Transverse colon (tissue), 4 donors: ENCODE measurements at places on chromosomes 1 and 21.

DNA sequence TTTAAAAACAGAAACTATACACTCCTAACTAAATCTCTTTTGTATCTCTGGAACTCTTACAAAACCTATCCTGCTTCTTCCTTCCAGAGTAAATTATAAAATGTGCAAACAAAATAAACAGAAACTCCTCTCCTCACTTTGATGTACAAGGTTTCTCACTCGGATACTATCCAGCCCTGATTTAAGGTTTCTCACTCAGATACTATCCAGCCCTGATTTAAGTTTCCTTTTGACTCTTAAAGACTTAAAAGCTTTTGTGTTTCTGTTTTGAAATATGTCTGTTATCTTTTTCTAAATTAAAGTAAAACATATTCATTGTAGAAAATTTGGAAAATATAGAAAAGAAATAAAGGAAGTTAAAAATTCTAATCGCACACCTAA, 132.5 kb downstream of the CRB1 start:
- H3K27me3 ChIP-seq = no peaks in the 10 kb centered on the region
- no peaks in the 10 kb centered on the region for H3K4me1 ChIP-seq
- no peak for DNase-seq
- no peak overlapping the region for H3K27ac ChIP-seq
- H3K4me3 ChIP-seq = no peak overlapping the region

DNA sequence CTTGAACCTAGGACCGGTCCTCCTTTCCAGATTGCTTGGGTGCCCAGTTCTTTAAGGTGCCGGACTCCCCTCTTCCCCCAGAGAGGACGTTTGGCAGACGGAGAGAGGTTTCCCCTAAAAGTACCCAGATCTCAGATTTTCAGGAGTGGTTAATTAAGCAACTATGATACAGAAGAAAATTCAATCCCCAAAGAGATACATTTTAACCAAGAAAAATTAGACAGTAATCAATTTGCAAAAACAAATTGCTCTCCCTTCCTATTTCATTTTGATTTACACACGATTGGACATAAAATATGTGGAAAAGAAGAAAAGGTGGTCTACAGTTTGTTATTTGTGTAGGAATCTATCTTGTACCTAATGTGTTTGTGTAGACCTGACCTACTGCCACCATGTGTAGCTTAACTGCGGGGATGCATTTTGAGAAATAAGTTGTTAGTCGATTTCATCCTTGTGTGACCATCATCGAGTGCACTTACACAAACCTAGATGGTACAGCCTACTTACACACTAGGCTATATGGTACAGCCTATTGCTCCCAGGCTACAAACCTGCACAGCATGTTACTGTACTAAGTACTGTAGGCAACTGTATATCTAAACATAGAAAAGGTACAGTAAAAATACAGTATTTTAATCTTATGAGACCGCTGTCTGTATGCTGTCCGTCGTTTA, 755 bp downstream of the RPAP2 start:
- H3K36me3 ChIP-seq = peaks cover 11% of the 10 kb centered on the region
- DNase-seq = no peak
- H3K27ac ChIP-seq = peak overlapping the region; percentile 95
- peak overlapping the region; percentile 48 for H3K4me3 ChIP-seq
- H3K4me1 ChIP-seq = peaks cover 14% of the 10 kb centered on the region
- H3K27me3 ChIP-seq = no peaks in the 10 kb centered on the region

DNA sequence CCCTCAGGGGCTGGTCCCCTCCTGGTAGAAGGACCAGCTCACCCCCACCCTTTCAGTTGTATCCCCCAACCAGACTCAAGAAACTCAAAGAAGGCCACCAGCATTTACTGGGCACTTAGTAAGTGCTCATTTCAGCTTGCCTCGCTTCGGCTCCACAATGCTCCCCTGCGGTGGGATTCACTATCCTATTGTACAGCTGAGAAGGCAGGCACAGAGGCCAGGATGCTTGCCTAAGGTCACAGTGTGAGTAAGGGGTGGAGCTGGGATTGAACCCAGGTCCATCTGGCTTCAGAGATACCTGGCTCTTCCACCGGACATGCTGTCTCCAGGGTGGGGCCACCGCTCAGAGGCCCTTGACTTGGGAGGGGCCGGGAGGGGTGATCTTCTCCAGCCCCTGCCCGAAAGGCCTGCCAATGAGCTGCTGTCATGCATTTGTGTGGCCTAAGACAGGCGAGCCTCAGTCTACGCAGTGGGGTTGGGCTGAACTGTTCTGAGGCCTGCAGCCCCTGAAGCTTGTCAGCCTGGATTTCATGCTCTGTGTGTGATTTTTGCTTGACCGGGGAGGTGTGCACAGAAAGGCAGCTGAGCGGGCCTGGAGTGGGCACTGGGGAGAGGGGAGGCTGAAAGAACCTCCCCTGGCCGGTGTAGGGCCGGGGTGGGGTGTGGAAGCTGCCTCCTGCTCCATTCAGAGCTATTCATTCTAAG, 48.1 kb downstream of the DMRTB1 start:
- H3K27ac ChIP-seq = no peak overlapping the region
- H3K36me3 ChIP-seq = no peaks in the 10 kb centered on the region
- H3K4me1 ChIP-seq = no peaks in the 10 kb centered on the region
- DNase-seq = no peak
- no peak overlapping the region for H3K4me3 ChIP-seq

DNA sequence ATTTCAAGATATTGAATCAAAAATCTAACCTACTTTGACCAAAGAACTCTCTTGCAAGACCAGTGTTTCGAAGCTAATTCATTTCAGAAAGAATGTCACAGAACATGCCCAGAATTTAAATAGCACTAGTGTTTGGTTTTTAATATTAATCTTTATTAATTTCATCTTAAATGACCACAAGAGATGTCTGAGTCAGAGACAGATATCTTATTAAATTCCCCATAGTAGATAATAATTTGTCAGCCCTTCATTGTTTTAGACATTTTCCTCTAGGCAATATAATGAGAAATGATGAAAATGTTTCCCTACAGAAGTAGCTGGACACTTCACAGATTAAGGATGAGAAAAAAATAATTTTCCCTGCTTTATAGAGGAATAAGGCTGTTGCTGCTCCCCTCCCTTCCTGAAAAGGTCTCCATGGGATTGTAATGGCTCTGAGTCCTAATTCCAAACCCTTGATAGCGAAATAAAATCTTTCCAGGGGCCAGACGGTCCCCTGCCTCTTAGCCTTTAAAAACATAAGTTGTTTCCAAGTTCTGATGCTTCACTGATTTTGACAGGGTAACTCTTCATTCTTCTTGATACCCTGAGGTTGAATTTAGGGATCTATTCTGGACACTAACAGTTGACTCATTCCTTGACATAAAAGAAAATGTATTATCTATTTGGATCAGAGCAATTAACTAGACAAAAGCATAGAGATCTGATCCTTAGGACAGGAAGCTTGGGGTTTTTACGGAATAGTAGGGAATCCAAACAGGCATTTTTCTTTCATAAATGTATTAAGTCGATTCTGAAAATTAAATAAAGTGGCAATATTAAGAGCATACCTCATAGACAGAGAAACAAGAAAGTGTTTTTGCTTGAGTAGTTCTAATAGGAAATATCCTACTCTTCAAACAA, 820.8 kb downstream of the BRINP3 start:
- H3K27me3 ChIP-seq = no peaks in the 10 kb centered on the region
- H3K4me3 ChIP-seq = no peak overlapping the region
- no peak overlapping the region for H3K27ac ChIP-seq
- H3K4me1 ChIP-seq = no peaks in the 10 kb centered on the region
- H3K36me3 ChIP-seq = no peaks in the 10 kb centered on the region

- no peaks in the 10 kb centered on the region for H3K36me3 ChIP-seq
- DNase-seq = peak; percentile 42
- no peaks in the 10 kb centered on the region for H3K27me3 ChIP-seq
- no peaks in the 10 kb centered on the region for H3K4me1 ChIP-seq
- H3K4me3 ChIP-seq = no peak within 1 kb of the TSS
Measured at GRCh38 chr1:160739098-160739511, at the start of gene SLAMF7. SLAMF7 (plus strand) TSS chr1:160739247; CDS start chr1:160739302, 55 bp downstream.
